ENCODE measurements at places on chromosomes 16 and 17.

- no peak for DNase-seq
These were observed 75.1 kb downstream of the MSI2 start for GRCh38 chr17:57331423-57331822.

DNA sequence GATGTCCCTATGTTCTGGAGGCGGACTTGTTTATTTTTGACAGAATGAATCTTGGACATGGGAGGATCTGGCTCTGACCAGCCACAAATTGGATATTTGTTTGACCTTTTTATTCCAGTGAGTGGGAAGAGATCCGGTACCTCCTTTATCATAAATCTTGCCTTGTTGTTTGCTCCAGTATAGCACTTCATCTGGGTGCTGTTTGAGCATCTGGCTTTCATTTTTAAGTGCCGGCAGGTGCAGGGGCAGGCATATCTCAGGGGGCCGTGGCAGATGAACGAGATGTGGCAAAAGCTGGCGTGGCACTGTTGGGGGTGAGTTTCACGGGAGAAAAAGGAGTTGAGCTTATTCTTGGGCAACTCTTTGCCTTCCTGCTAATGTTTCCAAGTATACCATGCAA is 37.8 kb downstream of the MSI2 start:
- DNase-seq = peak; percentile 73

DNA sequence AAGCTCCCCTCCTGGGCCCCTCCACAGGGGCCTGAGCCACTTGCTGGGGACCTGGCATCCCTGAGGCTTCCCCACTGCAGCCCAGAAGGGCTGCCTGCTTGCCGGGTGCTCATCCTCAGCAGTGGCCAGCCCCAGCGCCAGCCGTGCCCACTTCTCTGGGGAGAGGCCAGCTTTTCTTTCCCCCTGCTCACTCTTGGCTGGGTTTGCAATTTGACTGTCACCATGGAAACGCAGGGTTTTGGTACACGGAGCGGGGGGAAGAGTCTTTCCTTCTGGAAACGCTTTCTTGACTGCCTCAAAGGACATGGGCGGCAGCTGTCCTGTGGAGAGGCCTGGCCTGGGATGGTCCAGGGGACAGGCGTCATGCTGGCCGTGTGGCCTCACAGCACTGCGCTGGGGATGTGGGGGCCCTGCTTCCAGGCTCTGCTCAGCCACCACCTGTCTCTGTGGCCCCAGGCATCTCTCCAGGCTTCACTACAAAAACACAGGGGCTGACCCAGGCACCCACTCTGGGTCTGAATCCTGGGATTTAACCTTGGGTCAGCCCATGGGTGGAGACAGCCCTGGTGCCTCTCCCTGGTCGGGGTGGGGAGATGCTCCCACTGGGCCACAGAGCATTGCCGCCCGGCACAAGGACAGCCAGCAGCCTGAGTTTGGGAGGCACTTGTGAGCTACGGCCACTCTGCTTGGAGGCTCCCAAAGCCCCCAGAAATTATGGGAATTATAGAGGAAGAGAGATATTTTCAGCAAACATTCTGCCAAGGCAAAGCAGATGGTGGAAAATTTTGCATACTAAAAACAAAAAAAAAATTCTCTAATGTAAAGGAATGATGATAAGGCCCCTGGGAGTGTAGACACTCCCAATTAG is 45.9 kb upstream of the DOC2B start:
- DNase-seq = no peak

- DNase-seq = no peak
These were observed 145.3 kb downstream of the IRF8 start for GRCh38 chr16:86044241-86044671.

DNA sequence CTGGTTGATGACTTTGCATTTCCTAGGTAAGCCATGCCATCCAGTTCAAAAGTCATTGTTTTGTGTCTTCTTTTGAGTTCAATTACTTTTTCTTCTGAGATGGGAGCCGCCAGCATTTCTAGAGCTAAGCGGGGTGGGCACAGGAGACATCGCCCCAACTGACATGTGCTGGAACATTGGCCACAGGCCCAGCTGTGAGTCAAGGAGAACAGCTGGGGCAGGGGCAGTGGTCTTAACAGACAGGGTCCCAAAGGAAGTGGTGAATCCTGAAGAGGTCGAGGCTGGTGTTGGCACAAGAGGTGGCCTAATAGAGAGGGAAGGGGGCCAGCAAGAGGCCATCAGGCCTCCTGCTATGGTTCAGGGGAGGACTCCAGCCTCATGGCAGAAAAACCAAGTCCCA is 17.1 kb downstream of the RAB11FIP4 start:
- DNase-seq = no peak

GRCh38 chr17:68328676-68329075 is 37.4 kb downstream of the ARSG start:
- no peak for DNase-seq

GRCh38 chr17:74877592-74878548 is 5.1 kb upstream of the FDXR start:
- no peak for DNase-seq

DNA sequence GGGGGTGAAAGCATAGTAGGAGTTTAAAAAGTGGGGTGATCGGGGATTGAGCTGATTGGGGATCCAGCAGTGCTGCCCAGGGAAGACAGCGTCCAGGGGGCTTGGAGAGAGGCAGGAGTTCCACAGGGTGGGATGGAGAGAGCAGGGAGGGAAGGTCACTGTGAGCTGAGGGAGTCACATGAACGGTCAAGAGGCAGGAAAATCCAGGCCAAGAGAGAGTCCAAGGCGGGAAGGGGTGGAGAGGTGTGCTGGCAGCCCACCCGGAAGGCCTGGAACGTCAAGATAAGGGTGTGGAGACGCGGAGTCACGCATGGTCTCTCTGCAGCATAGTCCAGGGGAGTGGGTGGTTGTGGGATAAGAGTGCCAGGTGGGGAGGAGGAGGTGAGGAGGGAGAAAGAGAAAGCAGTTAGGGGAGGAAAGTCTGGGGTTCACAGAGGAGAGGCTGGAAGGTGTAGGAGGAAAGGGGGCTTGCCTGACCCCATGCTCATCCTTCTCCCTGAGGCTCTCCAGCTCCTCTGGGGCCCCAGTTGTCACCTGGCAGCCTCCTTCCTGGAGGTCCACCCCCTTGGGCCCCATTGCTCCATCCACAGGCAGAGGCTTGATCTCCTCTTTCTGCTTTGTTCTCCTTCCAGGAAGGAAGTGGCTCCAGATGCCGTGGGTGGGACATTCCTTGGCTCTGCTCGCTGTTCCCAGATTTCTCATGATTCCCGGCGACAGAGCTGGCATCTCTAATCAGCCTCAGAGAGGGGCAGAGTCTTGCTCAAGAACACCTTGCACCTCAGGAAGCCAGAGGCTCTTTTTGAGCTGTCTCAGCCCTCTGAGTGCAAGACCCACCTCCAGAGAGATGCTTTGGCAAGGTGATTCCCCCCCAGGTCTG is 28.7 kb downstream of the CCR7 start:
- no peak for DNase-seq

DNA sequence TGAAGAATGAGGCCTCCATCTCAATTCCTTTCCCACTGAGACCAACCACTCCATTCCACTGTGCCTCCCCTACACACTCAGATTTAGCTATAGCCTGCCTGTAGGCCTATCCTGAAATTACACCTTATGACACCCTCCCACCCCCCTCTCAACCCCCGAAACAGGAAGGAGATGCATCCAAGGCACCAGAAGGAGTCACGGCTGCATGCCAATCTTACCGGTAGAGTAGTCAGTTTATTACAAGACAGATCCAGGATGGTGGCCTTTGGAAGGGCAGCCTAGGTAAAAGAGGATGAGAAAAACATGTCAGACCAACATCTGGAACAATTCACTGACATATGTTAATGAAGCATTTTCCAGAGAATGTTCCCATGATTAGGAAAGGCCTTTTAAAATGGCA is 2.6 kb downstream of the LRRC59 start:
- no peak for DNase-seq

DNA sequence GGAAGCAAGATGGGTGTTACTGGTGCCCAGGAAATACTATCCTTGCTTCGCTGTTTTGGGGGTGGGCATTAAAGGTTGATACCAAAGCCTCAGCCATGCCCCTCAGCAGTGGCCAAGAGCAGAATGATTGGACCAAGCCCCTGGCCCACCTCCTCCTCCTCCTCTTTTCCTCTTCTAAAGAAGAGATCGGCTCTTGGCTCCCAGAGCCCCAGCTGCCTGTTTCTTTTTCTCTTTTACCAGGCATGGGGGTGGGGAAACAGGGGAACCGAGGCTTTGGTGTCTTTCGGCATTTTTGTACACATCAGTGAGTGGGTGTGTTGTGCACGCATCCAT is 5.8 kb downstream of the THRA start:
- DNase-seq = no peak

- DNase-seq = no peak
These were observed 8.4 kb downstream of the MYO1C start for GRCh38 chr17:1484060-1484535.

DNA sequence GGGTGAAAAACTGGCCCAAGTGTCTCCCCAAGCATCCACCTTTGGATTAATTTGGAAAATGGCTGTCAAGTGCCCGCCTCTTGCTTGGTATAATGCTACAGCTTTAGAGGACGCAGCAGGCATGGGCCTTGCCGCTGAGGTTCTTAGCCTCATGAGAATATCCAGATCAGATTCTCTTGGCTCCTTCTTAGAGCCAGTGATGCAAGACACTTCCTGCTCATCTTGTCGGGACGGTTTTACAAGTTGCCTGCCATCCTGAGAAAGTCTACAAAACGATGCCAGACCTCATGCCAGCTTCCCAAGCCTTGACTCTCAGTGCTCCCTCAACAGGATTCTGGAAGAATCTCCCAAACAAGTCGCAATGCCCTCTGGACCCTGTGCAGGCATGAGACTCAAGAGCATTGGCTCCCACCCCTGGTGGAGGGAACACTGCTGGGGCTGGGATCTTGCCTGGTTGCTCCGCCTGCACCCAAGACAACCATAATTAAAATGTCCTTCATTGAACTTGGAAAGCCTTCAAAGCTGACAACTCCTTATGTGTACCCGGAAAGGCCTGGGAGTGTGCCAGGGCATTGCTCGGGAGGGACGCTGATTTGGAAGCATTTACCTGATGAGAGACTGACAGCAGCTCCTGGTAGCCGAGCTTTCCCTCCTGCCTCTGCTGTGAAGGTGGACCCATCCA is 25.8 kb upstream of the STH start:
- DNase-seq = no peak

DNA sequence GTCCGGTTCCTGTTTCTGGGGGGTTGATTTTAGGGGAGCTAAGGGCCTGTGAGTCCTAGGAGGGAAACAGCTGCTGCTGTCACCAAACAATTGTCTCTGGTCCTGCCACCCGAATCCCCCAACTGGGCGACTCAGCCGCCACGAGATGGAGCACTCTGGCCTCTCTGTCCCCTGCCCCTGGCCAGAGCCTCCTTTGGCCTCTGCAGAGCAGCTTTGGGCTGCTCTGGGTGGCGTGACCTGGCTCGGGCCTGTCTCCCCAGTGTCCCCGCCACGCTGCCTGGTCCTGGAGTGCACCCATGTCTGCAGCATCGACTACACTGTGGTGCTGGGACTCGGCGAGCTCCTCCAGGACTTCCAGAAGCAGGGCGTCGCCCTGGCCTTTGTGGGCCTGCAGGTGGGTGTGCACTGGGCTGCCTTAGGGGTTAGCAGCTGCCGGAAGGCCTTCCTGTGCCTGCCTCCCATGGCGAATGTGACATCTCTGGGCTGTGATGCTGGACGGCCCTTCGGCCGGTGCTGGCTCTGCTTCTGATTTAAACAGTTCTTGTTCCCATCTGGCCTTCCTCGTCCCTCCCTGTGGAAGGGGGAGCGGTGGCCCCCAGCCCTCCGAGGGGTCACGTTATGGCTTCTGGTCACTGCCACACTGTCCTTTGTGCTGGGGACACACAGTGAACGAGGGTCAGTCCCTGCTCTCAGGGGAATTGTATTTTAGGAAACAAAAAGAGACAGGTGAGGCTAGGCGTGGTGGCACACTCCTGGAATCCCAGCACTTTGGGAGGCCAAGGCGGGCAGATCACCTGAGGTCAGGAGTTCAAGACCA is 11.6 kb upstream of the RNF213 start:
- no peak for DNase-seq

GRCh38 chr17:32719689-32720088 is 157.2 kb downstream of the MYO1D start:
- no peak for DNase-seq

GRCh38 chr17:27788919-27789318 is 11.4 kb downstream of the NOS2 start:
- DNase-seq = no peak

DNA sequence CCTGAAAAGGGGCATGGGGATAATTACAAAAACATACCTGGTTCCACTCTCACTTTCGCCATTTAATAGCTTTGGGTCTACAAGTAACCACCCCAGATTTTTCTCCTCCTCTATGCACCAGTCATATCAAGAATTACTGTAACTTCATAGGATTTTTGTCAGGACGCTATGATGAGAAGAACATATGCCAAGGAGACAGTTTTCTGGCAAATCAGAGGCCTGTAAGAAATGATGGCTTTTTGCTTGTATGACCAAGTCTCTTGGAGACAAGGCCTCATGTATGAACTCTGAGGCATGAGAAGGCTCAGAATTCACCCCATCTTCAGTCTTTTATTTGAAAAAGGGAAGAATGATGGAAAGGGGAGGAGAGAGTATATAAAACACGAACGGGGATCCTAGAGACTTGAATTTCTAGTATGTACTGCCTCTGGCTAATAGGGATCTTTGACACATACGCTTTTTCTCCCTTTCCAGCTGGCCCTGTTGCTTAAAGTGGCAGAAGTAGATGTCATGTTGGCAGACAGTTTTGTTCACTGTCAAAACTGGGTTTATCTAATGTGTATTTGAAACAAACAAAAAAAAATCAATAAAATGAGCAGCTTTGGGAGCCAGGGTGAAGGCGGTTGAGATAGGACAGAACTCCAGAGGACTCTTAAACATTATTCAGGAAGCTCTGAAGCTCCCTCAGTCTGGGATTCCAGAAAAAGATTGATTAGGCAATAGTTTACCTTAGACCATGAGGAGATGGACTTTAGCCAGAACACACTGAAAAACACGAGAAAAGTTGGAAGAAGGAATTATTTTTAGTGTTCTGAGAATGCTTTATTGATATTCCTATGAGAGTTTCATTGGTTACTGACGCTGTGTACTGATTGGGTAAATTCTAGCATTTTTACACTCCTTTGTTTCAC is 656.6 kb downstream of the WWOX start:
- DNase-seq = no peak

GRCh38 chr16:1526608-1527555 is 6.6 kb upstream of the TMEM204 start:
- no peak for DNase-seq

DNA sequence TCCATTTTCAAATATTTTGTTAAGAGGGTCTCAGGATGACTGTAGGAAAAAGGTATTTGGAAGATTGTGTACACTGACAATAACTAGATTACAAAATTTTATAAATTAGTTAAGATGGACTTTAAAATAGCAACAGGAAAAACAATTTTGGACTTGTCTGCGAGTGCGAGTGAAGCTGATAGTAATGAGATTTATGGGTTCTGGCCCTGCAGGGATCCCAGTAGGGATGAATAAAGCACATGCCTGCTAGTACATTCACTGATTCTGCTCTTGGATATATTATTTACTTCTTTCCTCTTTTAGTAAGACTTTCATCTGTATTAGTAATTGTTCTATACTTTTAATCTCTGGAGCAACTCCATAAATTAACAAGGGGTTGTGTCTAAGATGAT is 28.2 kb downstream of the PRKCA start:
- DNase-seq = no peak

Data from NCI-H2081 (cell line).